Keratinocyte (primary cell): ENCODE measurements at places on chromosomes 3 and 15.
A peak's percentile ranks its signal among the peaks of the same experiment; 100 is the strongest.

DNA sequence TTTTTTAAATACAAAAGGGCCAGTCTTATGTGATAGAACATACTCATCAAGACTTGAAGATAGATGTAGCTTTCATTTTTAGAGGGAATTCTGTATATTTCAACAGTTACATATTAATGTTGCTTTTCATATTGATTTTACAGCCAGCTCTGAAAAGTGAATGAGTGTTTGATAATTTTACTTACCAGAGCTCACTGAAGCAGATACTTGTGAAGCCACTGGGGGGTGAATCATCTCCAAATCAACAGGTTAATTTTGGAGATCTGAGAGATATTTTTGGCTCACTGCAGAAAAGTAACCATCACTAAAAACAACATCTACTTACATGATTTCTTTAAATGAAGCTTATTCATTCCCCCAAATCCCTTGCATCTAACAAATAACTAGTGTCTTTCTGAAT, 24.7 kb downstream of the TNFAIP8L3 start:
- peaks cover 8% of the 10 kb centered on the region for H3K27me3 ChIP-seq
- no peak for DNase-seq
- H3K27ac ChIP-seq: no peak overlapping the region
- no peaks in the 10 kb centered on the region for H3K36me3 ChIP-seq

DNA sequence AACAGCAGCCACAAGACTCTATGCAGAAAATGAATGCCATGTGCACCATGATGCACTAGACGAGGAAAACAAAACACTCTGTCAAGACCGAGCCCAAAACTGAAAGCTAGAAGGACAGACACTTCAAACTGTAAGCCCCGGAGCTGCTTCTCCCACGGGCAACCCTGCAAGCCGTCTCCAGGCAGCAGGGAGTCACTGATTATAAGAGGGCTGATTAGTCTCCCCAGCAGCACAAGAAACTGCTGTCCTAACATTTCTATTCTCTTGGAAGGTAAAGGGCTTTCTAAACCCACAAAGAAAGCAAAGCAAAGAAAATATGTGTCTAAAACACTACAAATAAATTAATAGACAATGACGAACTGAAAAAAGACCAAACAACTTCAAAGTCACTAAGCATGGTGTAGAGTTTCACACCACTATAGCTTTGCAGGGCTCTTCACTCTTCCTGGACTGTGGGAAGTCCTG, 15.5 kb downstream of the TBC1D2B start:
- H3K36me3 ChIP-seq: no peaks in the 10 kb centered on the region
- peak overlapping the region; percentile 47 for H3K4me3 ChIP-seq
- no peaks in the 10 kb centered on the region for H3K27me3 ChIP-seq
- H3K4me1 ChIP-seq: peaks cover 30% of the 10 kb centered on the region

DNA sequence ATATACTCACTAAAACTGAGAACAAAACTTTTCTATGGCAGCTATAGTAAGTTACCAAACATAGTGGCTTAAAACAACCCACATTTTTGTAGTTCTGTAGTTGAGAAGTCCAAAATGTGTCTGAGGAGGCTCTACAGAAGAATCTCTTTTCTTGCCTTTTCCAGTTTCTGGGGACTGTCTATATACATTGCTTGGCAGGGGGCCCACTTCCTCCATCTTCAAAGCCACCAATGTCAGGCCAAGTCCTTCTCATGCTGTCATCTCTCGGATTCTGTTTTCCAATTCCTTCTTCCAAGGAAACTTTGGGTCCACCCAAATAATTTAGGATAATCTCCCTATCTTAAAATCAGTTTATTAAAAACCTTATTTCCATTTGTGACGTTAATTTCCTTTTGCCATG, 92.7 kb downstream of the DLG1 start:
- no peak overlapping the region for H3K27ac ChIP-seq
- DNase-seq: no peak
- no peak overlapping the region for H3K4me3 ChIP-seq
- H3K27me3 ChIP-seq: no peaks in the 10 kb centered on the region

DNA sequence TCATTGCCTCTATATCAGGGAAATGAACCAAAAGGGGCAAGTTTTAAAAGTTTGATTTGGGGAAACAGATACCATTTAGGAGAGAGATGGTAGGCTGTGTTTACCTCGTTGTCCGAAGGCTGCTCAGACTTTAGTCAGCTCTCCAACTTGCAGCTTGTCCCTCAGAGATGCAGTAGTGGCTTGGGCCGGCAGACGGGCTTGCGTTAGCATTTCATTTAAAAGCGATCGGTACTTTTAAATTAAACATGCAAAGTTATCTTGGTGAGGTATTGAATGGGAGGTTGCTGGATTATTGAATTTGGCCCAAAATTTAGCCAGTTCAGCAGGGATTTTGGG, 26.2 kb downstream of the EEFSEC start:
- DNase-seq: no peak
- H3K27ac ChIP-seq: no peak overlapping the region
- no peaks in the 10 kb centered on the region for H3K36me3 ChIP-seq
- no peak overlapping the region for H3K4me3 ChIP-seq
- no peaks in the 10 kb centered on the region for H3K4me1 ChIP-seq

- H3K27ac ChIP-seq: no peak overlapping the region
- H3K36me3 ChIP-seq: no peaks in the 10 kb centered on the region
- H3K4me3 ChIP-seq: no peak overlapping the region
- H3K27me3 ChIP-seq: no peaks in the 10 kb centered on the region
These were observed 45.4 kb upstream of the GOLM2 start for GRCh38 chr15:44243141-44243540.

- peaks cover 10% of the 10 kb centered on the region for H3K4me1 ChIP-seq
- no peak for DNase-seq
- H3K27me3 ChIP-seq: no peaks in the 10 kb centered on the region
- no peak overlapping the region for H3K4me3 ChIP-seq
These were observed 3.5 kb upstream of the RNU5B-1 start for GRCh38 chr15:65300924-65301441.

DNA sequence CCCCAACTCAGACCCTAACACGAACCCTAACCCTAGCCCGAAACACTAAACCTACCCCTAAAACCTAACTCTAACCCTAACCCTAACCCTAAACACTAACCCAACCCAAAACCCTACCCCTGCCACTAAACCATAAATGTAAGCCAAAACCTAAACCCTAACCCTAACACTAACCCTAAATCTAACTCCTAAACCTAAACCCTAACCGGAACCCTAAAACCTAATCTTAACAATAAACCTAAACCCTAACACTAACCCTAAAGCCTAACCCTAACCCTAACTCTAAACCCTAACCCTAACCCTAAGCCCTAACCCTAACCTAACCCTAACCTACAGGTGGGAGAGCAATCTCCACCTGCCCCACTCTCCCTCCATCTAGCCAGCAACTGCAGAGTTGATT, 152.3 kb downstream of the OR4M2 start:
- no peak overlapping the region for H3K4me3 ChIP-seq
- no peak for DNase-seq
- H3K27me3 ChIP-seq: no peaks in the 10 kb centered on the region
- no peaks in the 10 kb centered on the region for H3K36me3 ChIP-seq

DNA sequence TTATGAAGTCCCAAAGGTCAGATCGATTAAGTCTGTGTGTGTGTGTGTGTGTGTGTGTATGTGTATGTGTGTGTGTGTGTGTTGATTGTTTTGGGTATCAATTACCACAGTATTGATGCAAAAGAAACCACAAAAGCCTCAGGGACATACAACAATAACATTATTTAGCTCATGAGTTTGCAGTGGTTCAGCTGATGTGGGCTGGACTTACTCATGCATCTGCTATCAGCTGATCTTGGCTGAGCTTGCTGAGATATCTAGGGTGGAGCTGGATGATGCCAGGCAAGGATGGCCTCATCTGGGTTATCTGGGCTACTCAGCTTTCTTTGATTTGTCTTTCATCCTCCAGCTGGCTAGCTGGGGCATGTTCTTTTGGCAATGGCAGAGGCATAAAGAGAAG, 82.4 kb upstream of the PRR23C start:
- peak; percentile 83 for DNase-seq
- H3K4me3 ChIP-seq: no peak overlapping the region
- H3K27ac ChIP-seq: no peak overlapping the region
- peaks cover 12% of the 10 kb centered on the region for H3K27me3 ChIP-seq
- H3K36me3 ChIP-seq: no peaks in the 10 kb centered on the region
- H3K4me1 ChIP-seq: no peaks in the 10 kb centered on the region
